NCI-H1436 (cell line): ENCODE measurements at places on chromosomes 6 and 20.

DNA sequence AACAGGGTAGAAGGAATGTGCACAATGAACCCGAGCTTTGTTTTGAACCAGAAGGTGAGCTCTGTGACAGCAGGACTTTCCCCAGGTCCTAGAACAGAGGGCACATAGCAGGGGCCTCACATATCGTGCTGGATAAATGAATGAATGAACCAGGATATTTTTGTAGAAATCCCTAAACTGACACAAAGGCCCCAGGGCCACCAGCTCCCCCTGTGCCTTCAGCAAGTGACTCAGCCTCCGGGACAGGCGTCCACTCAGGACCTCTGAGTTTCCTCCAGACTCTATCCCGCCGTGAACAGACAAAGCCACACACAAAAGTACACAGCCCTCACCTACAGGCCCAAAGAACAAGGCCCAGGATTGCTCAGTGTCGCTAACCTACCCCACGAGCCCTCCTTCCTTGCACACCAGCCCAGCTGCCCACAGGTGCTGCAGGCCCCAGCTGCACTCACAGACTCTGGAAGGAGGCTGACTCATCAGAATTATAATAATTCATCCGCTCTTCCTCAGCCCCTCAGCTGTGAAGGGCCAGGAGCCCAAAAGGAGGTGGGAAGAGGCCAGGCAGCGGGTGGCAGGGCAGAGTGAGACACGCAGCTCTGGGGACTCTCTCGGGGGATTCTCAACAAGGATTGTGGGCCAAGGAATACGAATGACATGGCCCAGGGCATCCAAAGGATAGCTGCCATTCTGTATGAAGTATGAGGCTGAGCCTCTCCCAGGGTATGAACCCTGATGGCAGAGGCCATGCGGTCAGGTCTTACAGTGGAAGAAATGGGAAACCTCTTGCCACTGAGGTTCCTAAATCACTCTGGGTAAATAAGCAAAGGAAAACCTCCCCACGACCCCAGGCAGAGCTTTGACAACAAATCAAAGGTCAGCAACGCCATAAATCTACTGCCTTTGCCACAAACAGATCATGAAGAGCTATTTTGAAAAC, 40.9 kb downstream of the SUMO4 start:
- DNase-seq, result no peak

GRCh38 chr6:44074439-44074812, 52.8 kb downstream of the MRPL14 start:
- no peak for DNase-seq

DNA sequence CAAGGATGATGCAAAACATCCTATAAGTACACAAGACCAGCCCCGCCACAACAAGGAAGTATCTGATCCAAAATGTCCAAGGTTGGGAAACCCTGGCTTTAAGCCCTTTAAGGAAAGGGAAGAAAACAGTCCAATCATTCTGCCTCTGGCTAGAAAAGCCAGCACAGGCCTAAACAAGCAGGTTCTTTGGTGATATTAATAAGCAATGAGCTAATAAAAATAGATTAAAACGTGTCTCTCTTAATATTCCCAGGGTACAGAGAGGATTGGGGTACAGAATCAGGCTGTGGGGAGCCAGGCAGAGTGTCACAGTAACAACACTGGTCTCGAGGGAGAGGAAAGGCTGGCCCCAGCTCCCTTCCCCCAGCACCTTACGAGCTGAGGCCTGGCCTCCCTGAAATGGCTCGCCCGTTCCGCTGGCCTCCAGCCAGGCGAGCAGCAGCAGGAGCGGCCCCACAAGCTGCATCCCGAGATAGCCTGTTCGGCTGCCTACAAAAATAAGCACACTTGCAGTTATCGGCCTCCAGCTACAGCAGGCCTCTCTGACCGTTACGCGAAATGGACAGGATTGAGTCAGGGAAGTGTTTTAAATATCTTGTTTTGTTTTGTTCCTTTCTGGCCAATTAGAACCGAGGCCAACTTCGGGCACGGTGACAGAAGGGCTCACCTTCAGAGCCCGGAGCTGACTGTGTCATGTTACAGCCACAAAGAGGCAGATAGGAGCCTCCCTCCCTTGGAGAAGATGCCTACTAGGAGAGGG, 4.0 kb upstream of the ZMYND8 start:
- peak; percentile 78 for DNase-seq

DNA sequence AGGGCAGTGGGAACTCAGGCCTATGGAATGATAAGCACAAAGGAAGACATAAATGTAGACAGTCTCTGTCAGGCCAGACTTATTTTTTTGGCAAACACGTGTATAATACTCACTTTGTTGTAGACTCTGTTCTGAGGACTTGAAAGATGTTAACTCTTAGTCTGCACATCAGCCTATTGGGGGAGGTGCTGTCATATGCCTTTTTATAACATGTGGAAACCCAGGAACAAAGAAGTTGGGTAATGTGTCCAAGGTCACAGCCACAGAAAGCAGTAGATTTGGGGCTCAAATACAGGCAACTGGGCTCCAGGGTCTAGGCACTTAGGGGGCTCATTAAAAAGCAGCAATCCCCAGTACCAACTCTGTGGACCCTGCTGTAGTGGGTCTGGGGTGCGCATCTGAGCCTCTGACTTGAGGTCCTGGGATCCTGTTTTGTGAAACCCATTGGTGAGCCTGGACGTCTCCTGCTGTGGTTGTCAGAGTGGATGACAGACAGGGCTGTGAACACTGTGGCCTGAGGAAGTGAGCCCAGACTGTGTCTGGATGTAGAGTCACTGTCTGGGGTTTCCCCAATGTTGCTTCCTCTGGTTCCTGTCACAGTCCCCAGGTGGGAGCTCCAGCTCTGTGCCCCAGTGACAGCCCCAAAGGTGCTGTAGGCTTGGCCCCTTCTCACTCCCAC, 50.0 kb downstream of the CDH26 start:
- DNase-seq, result no peak

- DNase-seq, result no peak
Observed at GRCh38 chr6:16389642-16390041, 151.3 kb downstream of the GMPR start.

GRCh38 chr6:1970151-1970561, 275.2 kb downstream of the GMDS start:
- no peak for DNase-seq

DNA sequence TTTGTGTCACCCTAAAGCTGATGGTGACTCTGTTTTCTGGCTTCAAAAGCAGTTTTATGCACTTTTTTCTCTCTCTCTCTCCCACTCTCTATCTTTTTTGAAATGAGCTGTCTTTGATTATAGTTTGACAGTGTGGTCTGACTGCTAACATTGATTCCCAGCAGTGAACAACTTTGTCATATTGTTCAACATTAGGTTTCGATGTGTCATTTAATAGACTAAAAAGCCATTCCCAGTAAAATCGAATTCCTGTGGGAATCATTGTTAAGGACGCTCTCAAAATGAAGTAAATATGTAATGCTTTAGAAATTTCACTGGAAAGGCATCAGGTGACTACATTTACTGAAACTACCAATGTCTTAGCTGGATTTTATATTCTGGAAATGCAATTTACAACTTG, 69.9 kb upstream of the FLRT3 start:
- DNase-seq, result no peak

DNA sequence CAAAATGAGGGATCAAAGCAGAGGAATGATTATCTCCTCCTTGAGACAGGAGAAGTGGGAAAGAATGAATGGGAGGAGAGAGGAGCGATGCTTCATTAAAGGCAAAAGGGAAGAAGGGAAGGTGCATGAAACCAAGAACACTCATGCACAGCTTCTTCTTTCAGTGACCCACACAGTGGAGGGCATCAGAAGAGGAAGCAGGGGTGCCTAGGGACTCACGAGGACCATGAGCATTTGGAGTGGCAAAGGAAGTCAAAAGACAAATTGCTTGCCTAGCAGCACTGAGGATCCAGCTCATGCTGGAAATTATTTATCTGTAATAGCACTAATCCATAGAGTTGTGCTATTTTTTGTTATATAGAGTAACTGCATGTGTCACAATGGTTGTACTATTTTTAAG, 66.1 kb downstream of the SMLR1 start:
- DNase-seq, result no peak

DNA sequence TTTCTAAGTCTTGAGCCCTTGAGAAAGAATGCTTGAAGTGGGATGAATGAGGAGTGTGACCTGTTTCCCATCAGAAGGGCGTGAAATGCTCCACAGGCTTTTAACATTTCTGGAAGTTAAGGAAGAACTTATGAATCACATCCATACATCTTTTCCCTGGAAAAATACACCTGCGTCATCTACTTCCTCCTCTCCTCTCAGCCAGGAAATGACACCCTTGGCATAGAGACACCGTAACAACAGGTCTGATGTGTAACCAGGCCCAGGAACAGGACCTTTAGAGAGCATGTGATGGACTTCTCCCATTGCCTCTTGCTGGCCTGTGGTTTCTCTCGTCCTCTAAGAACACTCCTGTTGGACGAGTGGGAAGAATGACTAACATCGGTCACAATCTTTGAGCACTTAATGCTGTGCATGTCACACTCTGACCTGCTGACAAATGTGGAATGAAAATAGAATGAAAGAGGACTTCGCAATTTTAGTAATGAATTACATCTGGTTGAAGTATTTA, 28.5 kb upstream of the CITED2 start:
- DNase-seq, result no peak

DNA sequence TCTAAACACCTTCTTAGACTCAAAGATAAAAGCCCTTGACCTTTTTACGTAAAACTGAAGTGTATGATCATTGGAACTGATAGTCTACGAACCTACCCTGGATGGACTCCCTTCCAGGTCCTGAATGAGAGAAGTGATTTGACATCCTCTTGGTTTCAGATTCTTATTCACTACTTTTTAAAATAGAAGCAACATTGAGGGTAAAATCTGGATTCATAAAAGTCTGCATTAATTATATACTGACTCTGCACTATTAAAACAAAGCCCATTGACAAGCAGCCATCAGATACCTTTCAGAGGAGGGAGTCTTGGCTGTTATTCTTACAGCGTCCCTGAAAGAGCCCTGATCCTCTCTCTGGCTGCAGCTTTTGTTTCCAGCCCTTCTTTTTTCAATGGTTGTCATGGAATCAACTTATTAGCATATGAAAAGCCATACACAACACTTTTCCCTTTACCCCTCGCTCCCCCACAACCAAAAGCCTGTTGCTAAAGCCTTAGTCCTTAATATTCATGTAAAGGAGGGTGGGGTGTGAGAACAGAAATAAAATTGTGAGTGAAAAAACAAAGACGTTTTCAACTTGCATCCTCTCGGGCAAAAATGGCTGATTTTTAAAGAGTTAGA, 270.0 kb upstream of the MARCKS start:
- peak; percentile 72 for DNase-seq

- DNase-seq, result no peak
Observed at GRCh38 chr20:62134735-62135231, 8.4 kb downstream of the PSMA7 start.

- DNase-seq, result no peak
Observed at GRCh38 chr20:35200267-35200666, 26.2 kb upstream of the MMP24 start.

DNA sequence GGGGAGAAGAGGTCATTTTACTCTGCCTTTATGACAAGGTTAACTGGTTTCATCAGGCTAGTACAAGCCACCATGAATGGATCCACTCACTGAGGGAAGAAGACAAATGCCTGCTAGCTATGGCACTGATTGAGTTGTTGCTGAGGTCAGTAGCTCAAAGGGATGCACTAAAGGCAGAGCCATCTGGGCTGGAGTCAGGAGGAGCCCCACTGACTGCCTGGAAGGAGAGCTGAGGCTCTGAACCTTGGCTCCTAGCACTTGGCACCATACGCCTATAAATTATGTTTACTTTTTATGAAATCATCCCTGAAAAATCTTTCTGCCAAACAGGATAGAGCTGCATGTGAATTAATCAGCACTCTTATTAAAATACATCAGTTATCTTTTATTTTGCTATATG, 104.6 kb downstream of the DTD1 start:
- DNase-seq, result no peak

GRCh38 chr20:37394543-37395409, 48.8 kb downstream of the SRC start:
- DNase-seq, result no peak
